Right ventricle myocardium inferior (tissue), 1 donor: ENCODE measurements at places on chromosomes 7 and 10. TPM values are rescaled to one million over a fixed set of nuclear protein-coding genes. Genes with fewer than 3 reads are reported as not detected.
A peak's percentile ranks its signal among the peaks of the same experiment; 100 is the strongest.

- DNase-seq: peak; percentile 64
Measured at GRCh38 chr7:150965273-150965830, 12.8 kb downstream of the KCNH2 start.

DNA sequence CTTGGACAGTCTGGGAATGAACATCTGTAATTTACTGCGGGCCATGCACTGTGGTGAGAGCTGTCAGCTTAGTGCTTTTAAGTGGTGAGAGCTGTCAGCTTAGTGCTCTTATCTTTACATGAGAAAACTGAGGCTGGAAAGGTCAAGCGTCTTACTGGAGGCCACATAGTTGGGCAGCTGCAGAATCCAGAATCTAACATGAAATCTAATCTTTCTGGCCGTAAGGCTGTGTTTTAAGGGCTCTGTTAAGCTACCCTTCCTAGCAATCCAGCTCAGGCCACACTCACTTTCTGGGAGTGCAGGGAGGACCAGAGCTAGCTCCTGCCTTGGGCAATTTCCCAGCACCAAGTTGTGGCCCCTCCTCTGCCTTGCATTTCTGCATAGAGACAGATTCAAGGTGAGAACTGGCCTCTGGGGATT lies 70.2 kb downstream of the SORCS3 start:
- no peak for DNase-seq

DNA sequence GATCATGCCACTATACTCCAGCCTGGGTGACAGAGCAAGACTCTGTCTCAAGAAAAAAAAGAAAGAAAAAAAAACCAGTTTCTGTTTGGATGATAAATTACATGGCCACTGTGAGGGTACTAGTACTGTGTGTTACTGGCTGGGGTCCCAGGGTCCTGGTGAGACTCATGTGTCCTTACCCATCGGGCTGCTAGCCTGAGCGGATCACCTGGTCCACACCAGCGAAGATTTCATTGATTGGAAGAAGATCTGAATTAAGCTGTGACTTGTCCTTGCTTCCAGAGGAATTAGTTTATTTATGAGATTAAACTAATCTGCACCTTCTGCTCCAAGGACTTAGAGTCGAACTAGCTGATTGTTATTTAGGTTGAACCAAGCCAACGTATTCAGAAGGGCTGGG lies 40.0 kb upstream of the BAMBI start:
- DNase-seq: no peak

- no peak for DNase-seq
Measured at GRCh38 chr7:8134089-8134733, 127.8 kb downstream of the ICA1 start.

Gene PDGFA
- 37.2 TPM for total RNA-seq

Gene AMZ1
- 0.05 TPM for total RNA-seq
